Mucosa of gallbladder (tissue), 1 donor: ENCODE measurements at places on chromosomes 5 and 9. TPM values are rescaled to one million over a fixed set of nuclear protein-coding genes. Genes with fewer than 3 reads are reported as not detected.

The SV2C gene
- total RNA-seq: 0.20 TPM

The PSD2 gene
- total RNA-seq: 0.23 TPM

The RGS14 gene
- total RNA-seq: 46.3 TPM

The PCA3 gene
- total RNA-seq: not detected

The NUTM2G gene
- not detected for total RNA-seq

The C9orf153 gene
- 0.23 TPM for total RNA-seq

The KCNN2 gene
- total RNA-seq: 0.17 TPM

The GPR150 gene
- not detected for total RNA-seq

The DMRT3 gene
- total RNA-seq: not detected

The DIPK1B gene
- total RNA-seq: 8.8 TPM

The DOK3 gene
- total RNA-seq: 12.8 TPM

The CLIC3 gene
- total RNA-seq: 2.2 TPM

The VCAN gene
- 43.5 TPM for total RNA-seq

The GARIN3 gene
- total RNA-seq: not detected

The IL31RA gene
- total RNA-seq: 0.17 TPM

The SHISAL2B gene
- total RNA-seq: not detected

The TRIM36 gene
- total RNA-seq: 1.3 TPM

The DCTN3 gene
- total RNA-seq: 81.9 TPM

The NUTM2F gene
- total RNA-seq: not detected

The PCDHGC5 gene
- total RNA-seq: 2.0 TPM
